ENCODE measurements at places on chromosomes 13 and 19. TPM values are rescaled to one million over a fixed set of nuclear protein-coding genes. Genes with fewer than 3 reads are reported as not detected.
A peak's percentile ranks its signal among the peaks of the same experiment; 100 is the strongest.

Gene SERTAD1
- 4.4 TPM for total RNA-seq

Gene RDH8
- not detected for total RNA-seq

DNA sequence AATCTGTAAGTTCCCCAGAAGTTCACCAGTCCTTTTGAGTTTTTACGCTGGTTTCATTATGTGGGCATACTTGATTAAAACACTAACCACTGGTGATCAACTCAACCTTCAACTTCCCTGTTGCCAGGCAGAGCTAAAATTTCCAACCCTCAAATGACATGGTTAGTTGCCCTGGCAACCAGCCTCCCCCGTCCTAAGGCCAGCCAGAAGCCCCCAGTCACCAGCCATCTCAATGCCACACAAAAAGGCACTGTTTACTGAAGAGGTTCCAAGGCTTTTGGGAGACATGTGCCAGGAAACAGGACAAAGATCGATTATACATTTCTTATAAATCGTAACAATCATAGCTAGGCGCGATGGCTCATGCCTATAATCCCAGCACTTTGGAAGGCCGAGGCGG, 1.6 kb downstream of the ZNF649 start:
- H3K4me1 ChIP-seq: peaks cover 11% of the 10 kb centered on the region
- H3K27me3 ChIP-seq: no peaks in the 10 kb centered on the region
- peaks cover 63% of the 10 kb centered on the region for H3K36me3 ChIP-seq
- H3K27ac ChIP-seq: peak overlapping the region; percentile 97
- H3K4me3 ChIP-seq: peak overlapping the region; percentile 96
- no peak for DNase-seq

DNA sequence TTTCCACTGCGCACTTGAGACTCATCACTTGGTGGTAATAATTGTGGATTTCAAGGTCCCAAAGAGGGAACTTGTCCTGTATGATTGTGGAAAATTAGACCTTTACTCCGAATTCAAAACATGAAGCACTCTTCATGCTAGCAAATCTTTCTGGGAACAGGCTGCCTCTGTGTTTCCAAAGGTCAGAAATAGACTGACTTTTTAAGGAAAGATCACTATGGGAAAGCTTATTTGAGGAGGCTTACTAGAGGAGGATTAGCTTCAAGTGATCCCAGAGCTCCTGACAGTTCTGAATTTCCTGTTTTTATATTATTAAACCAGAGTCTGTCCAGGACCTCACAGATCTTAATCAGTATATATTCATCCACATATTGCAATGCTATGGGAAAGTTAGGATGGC, 5.5 kb downstream of the WDFY2 start:
- H3K27me3 ChIP-seq: no peaks in the 10 kb centered on the region
- H3K36me3 ChIP-seq: no peaks in the 10 kb centered on the region
- DNase-seq: no peak
- peaks cover 17% of the 10 kb centered on the region for H3K4me1 ChIP-seq
- H3K4me3 ChIP-seq: no peak overlapping the region

Gene ZNF30
- total RNA-seq: 7.7 TPM

- H3K4me3 ChIP-seq: no peak overlapping the region
- H3K4me1 ChIP-seq: peaks cover 4% of the 10 kb centered on the region
- peaks cover 21% of the 10 kb centered on the region for H3K27me3 ChIP-seq
These were observed 33.1 kb downstream of the ARRDC2 start for GRCh38 chr19:18041054-18041453.

- H3K36me3 ChIP-seq: peaks cover 1% of the 10 kb centered on the region
- no peak for DNase-seq
- no peak overlapping the region for H3K4me3 ChIP-seq
- H3K27me3 ChIP-seq: no peaks in the 10 kb centered on the region
- peaks cover 43% of the 10 kb centered on the region for H3K4me1 ChIP-seq
These were observed 12.1 kb downstream of the EPS15L1 start for GRCh38 chr19:16459680-16460079.

DNA sequence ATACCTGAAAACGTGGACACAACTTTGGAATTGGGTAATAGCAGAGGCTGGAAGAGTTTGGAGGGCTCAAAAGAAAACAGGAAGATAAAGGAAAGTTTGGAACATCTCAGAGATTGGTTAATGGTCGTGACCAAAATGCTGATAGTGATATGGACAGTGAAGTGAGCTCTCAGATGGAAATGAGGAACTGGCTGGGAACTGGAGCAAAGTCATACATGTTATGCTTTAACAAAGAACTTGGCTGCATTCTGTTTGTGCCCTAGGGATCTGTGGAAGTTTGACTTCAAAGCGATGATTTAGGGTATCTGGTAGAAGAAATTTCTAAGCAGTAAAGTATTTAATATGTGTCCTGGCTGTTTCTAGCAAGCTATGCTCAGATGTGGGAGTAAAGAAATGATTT, 136.2 kb downstream of the DNAJC3 start:
- DNase-seq: no peak
- no peak overlapping the region for H3K4me3 ChIP-seq
- H3K4me1 ChIP-seq: peaks cover 2% of the 10 kb centered on the region
- no peak overlapping the region for H3K27ac ChIP-seq
- no peaks in the 10 kb centered on the region for H3K27me3 ChIP-seq

Gene CEACAM3
- total RNA-seq: not detected

DNA sequence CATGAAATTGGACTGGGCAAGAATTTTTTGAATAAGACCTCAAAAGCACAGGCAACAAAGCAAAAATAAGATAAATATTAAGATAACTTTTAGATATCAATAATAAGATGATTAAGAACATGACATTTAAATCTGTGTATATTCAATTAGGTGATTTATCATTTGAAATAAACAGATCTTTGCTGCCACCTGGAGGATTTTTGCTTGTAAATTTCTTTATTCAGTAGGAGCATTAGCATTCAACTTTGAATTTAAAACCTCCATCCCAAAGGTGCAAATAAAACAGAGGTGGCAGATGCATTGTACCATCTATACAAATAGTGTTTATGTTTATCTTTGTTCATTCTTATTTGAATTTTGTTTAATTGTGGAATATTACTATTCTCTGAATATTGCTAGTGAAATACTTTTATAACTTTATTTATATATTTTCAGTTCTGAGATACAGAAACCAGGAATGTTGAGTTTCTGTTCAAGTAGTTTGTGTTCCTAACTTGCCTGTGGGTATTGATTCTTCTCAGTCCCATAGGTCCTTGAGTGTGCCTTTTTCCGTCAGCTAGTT, 20.9 kb downstream of the COG6 start:
- DNase-seq: no peak
- no peak overlapping the region for H3K4me3 ChIP-seq
- no peak overlapping the region for H3K27ac ChIP-seq
- no peaks in the 10 kb centered on the region for H3K27me3 ChIP-seq

DNA sequence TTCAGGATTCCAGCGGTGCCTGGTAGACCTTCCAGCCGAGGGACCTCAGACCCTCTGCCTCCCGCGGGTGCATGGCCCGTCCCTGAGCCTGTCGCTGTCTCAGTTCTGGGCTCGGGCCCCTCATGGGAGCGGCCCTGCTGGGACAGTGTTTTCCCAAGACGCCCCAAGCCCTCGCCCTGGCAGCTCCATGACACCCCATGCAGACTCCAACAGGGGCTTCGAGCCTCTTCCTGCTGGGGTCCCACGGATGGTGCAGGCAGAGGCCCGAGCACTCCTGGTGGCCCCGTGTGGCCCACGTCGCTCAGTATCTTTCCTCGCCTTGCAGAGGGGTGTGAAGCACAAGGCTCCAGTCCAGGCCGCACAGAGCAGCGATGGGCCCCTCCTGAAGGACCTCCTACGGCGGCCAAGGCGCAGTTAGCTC, 88.8 kb upstream of the MCF2L start:
- no peaks in the 10 kb centered on the region for H3K4me1 ChIP-seq
- peaks cover 8% of the 10 kb centered on the region for H3K36me3 ChIP-seq

Gene THSD8
- total RNA-seq: 22.7 TPM

Gene PTPRS
- total RNA-seq: 219 TPM

Measured in progenitor cell of endocrine pancreas (in vitro differentiated cells).